NCI-H2081 (cell line): ENCODE measurements at places on chromosomes 1 and 21.

GRCh38 chr1:66415866-66416265 is 118.1 kb upstream of the SGIP1 start:
- no peak for DNase-seq

DNA sequence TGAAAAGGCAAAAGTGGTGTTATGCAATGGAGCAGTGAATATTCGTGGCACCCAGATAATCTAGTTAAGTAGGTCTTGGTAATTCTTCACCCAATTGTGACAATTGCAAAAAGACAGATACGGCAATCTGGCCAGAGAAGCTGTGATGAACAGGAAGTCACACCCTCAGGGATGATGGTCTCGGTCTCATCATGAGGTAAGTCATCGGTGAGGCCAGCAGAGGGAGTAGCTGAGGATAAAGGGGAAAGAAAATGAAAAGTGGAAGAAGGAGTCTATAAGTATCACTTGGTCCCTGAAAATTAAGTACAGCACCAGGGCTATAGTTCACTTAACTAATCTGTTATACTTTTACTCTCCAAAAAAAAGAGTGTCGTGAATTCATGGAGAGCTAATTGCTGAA is 258.8 kb upstream of the NCAM2 start:
- DNase-seq, result no peak

- DNase-seq, result no peak
Measured at GRCh38 chr1:78497201-78497600, 6.4 kb downstream of the PTGFR start.

- DNase-seq, result no peak
Measured at GRCh38 chr1:16608838-16609560, 4.4 kb downstream of the NBPF1 start.

DNA sequence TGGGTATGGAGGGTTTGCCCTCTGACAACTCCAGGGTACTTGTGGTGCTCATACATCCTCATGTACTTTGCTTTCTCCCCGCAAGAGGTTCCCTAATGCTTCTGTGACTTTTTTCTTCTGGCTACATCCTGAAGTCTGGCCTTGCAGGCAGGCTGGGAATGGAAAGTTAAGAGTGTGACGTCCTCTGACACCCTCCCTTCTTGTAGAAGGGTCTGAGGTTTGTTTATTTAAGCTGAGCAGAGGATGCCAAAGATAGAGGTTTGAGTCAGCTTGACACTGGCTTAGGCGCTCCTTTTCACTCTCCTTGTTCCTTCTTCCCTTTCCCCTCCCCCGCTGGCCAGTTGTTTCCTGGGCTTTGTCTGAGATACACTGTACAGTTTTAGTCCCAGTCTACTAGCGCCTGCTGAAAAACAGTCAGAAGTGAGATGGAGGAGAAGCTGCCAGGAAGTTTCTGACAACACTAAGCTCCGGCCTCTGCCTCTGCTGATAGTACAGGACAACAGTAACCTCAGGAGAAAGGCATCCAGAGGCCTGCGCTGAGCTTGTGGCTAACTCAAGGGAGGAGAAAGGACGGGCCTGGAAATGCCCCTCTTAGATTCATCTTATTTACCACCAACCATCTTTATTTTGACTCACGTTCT is at the start of gene MACF1:
MACF1 (plus strand) TSS at position 255 of the 641 bp plus-strand sequence; CDS start at position 583, 328 bp downstream.
- DNase-seq, result no peak

- DNase-seq, result no peak
Measured at GRCh38 chr1:168400139-168400538, 119.5 kb downstream of the TBX19 start.

DNA sequence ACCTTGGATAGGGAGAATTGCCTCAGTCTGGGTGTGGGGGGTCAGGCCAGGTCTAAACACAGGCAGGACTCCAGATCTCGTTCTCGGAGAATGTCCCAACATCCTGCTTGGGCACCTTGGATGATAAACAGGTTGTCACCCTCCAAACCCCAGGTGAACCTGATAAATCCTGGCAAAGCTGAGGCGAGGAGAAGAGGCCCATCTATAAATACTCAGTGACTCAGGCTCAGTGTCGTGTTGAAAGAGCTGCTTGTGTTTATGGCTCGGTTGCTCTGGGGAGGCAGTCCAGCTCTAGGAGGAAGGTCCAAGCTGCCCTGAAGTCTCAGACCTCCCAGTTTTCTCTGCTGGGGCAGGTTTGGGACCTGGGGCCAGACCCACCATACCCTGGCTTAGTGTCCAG is 15.8 kb upstream of the TRIM63 start:
- no peak for DNase-seq

DNA sequence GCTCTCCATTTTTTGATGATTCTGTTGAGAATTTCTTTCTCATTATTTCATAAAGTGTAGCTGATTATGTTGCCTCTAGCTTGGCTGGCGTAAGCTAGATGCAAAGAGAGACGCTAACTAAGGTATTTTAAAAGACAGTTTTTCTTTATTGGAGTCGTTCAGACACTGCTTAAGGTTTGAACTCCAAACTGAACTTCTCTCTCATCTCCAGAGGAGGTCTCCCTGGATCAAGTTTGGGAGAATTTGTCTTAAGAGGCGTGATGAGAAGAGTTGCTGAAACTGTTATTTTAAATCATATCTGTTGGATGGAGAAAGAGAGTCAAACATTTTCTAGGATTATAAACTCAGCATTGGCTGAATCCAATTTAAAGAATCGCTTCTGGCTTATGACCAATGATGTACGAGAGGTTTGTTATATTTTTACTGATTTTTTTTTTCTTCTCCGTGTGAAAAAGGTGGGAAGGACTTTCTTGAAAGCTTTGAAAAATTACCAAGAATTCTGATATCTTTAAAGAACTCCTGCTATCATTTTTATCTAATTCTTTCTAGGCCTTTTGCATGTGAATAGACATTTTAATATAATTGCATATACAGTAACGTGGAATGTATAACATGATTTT is 34.0 kb downstream of the MAP3K7CL start:
- DNase-seq, result peak; percentile 37

DNA sequence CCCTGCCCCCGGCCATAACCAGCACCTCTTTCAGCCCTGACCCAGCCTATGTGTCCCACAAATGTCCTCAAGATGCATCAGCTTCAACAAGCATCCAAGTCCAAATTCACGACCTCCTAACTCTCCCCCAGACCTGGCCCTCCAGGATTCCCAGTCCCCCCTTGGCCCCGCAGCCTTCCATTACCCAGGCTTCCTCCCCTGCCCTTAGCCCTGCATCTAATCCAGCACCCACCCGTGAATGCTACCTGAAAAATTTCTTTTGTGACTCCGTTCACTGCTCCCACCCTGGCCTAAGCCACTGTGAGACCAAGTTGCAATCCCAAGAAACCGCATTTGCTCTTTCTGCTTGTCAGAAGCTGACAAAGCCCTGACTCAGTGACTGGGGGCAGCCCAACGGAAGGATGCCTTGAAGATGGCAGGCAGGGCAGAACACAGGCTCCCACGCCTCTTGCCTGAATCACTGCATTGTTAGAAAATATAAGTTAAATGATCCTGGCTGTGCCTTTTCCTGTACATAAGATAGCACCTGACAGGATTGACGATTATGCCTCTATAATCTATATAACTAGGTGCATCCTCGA is 939 bp upstream of the MFAP2 start:
- DNase-seq, result no peak
